ENCODE measurements at places on chromosomes 1 and 21.

- DNase-seq = no peak
Observed at GRCh38 chr1:209560952-209561351, 22.6 kb upstream of the CAMK1G start.

- DNase-seq = no peak
Observed at GRCh38 chr1:53066891-53067738, 5.1 kb downstream of the PODN start.

DNA sequence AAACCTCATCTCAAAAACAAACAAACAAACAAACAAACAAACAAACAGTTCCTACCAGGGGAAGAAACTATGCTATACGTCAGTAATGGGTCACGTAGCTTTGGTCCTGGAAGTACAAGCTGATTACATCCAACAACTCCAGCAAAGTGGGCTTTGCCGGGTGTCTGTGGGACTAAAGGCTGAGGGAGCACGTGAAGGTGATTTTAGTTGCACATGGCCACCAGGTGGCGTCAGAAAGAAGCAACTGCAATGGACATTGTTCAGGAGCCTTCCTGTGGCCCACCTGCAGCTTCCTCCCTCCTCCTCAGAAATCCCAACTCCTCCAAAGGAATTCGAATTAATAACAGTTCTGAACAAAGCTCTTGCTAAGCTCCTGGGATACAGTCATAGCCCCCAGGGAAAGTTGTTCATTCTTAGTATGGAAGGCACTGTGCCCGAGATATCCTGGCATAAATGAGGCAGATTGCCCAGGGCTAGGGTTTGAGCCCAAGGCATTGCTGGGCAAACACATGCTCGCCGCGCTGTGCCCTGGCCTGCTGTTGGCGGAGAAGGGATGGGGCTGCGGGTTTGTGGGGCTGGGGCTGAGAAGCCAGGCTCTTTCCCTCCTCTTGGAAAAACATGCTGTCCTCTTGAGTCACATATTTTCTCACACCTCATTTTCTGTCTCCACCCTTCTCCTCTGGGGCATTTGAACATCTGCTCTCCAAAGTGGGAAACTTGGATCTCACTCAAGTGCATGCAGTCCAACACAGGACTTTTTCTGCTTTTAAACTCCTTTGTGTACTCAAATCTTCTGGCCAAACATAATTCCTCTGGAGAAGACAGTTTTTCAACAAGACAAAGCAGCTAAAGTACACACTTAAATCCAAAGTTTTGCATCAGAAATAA, 28.6 kb downstream of the AKNAD1 start:
- peak; percentile 27 for DNase-seq

GRCh38 chr1:25106976-25107642, 125.2 kb downstream of the SYF2 start:
- no peak for DNase-seq

DNA sequence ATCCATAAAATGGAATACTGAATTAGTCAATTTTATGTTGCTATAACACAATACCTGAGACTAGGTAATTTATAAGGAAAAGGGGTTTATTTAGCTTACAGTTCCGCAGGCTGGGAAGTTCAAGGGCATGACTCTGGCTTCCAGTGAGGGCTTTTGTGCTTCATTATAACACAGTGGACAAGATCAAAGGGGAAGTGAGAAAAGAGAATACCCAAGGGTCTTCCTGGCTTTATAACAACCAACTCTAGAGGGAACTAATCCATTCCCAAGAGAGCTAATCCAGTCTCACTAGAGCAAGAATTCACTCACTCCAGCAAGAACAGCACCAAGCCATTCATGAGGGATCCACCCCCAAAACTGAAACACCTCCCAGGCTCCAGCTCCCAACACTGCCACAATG, 3.1 kb downstream of the KIFAP3 start:
- DNase-seq = no peak

DNA sequence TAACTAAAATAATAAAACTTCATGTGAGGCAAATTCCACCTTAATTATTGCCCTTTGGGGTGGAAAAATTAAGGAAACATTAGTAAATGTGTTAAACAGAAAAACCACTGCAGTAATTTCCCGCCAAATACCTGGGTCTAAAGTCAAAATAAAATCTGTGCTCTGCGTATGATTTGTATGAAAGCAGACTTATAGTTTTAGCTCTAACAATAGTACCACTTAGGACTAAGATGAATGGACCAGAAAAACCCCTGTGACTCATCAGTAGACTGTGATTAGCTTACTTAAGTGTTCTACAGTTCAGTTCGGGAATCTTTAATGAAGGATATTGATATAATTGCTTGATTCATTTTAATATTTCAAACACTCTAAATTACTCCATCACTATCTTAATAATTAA, 23.3 kb upstream of the C1orf105 start:
- no peak for DNase-seq

GRCh38 chr1:64417803-64418202, 52.1 kb upstream of the CACHD1 start:
- no peak for DNase-seq

DNA sequence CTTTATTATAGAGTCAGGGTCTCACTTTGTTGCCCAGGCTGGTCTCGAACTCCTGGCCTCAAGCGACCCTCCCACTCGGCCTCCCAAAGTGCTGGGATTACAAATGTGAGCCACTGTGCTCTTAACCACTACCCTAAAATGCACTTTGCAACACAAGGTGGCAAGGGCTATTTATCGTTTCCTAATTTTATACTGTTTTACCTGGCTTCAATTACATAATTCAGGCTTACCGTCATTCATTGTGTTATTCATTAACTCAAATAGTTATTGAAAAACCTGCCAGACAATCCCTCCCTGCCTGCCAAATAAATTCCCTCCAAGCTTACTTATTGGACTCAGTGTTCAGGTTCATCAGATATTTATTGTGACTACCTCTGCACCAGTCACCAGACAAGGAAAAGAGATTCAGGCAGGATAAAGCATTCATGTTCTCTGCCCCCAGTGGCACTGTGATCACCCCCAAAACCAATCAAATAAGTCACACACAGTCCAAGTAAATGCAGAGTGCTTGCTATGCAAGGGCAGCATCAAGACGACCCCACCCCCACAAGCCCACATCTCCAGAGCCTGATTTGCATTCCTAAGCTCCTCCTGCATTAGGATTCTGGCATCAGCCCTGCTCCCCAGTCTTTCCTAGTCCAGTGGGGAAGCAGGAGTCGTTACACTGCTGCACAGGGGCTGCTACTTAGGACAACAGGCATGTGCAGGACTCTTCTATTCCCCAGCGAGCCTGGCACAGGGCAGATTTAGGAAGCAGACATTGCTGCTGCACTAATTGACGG, 8.1 kb downstream of the PAQR7 start:
- no peak for DNase-seq

- DNase-seq = no peak
Observed at GRCh38 chr1:40114400-40114799, 17.3 kb upstream of the PPT1 start.

Measured in SW 1271 (cell line).